ENCODE measurements at places on chromosomes 5 and 9.

- no peak for DNase-seq
Measured at GRCh38 chr5:151757233-151758140, 944 bp downstream of the ATOX1 start.

DNA sequence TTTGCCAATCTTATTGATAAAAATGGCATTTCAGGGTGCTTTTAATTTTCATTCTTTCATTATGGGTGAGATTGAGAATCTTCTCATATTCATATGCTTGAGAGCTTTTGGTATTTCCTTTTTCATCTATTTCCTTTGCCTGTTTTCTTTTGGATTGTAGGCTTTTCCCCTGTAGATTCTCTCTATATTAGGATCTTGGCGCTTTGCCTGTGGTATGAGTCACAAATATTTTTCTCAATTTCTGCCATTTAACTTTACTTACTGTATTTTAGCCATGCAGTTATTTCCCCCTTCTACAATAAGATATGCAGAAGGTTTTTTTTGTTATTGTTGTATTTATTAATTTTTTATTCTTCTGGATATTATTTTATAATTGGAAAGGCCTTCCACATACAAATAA lies 21.5 kb upstream of the KLF9 start:
- no peak for DNase-seq

DNA sequence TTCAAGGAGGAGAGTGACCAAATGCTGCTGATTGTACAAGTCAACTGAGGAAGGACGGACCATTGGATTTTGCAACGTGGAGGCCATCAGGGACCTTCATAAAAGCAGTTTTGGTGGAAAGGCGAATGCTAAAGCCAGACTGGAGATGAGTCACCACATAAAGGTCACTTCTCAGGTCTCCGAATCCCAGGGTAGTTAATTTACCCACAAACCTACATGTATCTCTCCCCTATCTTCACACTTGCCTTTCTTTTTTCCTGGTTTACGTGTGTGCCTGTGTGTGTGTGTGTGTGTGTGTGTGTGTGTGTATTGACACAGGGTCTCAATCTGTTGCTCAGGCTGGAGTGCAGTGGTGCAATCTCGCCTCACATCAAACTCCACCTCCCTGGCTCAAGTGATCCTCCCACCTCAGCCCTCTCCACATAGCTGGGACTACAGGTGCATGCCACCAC lies 4.6 kb upstream of the CTNNA1 start:
- no peak for DNase-seq

GRCh38 chr5:143056792-143057579 lies 286.8 kb downstream of the ARHGAP26 start:
- DNase-seq: no peak

- no peak for DNase-seq
Measured at GRCh38 chr5:172383191-172383802, 71.0 kb downstream of the SH3PXD2B start.

- DNase-seq: no peak
Measured at GRCh38 chr5:156981481-156981880, 18.5 kb upstream of the TIMD4 start.

Measured in type B pancreatic cell (in vitro differentiated cells).